Left renal cortex interstitium (tissue), 4 donors: ENCODE measurements at places on chromosomes 4 and X. TPM values are rescaled to one million over a fixed set of nuclear protein-coding genes. Genes with fewer than 3 reads are reported as not detected.

The KCTD8 gene
- 3.9 TPM for polyA plus RNA-seq

The MID1 gene
- 22.1 TPM for polyA plus RNA-seq

The PCDH11X gene
- polyA plus RNA-seq = 0.21 TPM

The ABRAXAS1 gene
- 25.6 TPM for polyA plus RNA-seq

The AFM gene
- polyA plus RNA-seq = 9.2 TPM

The TEC gene
- polyA plus RNA-seq = 3.6 TPM

The FMR1NB gene
- 0.25 TPM for polyA plus RNA-seq

The MAGEC1 gene
- polyA plus RNA-seq = not detected

The ESX1 gene
- not detected for polyA plus RNA-seq

The HTRA3 gene
- 16.7 TPM for polyA plus RNA-seq

The MAGEB1 gene
- not detected for polyA plus RNA-seq
